ENCODE measurements at places on chromosomes 11 and 22.

GRCh38 chr22:29607426-29607825 lies 4.0 kb downstream of the NF2 start:
- no peak for DNase-seq

DNA sequence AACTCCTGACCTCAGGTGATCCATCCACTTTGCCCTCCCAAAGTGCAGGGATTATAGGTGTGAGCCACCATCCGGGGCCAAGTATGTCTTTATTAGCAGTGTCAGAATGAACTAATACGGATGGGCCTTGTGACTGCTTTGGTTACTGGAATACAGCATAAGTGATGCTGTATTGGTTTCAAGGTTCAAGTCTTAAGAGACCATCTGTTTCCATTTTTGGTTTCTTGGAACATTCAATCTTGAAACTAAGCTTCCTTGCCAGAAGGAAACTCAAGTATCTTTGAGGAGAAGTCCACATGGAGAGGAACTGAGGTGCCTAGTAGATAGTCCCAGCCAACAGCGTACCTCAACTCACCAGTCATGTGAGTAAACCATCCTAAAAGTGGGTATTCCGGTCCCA lies 58.8 kb downstream of the APOL3 start:
- DNase-seq: no peak

DNA sequence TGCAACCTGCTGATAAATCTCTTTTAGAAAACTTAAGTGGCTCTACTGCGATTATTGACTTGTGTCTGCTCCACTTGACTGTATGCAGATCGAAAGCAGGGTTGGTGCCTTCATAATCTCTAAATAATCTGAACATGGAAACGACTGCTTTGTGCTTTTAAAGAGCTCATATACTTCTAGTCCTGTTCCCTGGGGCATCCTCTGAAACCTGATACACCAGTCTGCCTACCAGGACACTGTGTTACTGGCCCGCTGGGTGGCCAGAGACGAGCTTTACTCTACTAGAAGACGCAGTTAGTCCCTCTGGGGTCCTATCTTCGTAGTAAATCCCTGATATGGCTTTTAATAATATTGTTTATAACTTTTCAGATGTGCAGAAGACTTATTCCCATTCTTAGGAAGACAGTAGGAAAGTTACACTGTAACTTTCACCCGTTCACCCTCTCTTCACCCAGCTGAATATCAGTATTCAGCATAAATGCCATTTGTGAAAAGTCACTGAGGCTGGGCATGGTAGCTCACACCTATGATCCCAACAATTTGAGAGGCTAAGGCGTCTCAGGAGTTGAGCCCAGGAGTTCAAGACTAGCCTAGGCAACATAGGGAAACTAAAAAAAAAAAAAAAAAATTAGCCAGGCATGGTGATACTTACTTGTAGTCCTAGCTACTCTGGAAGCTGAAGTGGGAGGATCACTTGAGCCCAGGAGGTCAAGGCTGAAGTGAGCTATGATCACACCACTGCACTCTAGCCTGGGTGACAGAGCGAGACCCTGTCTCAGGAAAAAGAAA lies 9.0 kb upstream of the HTR3B start:
- DNase-seq: no peak

GRCh38 chr11:20080032-20080685 lies 80.1 kb downstream of the DBX1 start:
- DNase-seq: no peak

- no peak for DNase-seq
Measured at GRCh38 chr11:31089117-31089516, 280.4 kb downstream of the DCDC1 start.

- no peak for DNase-seq
Measured at GRCh38 chr11:20261526-20261925, 101.3 kb upstream of the DBX1 start.

GRCh38 chr22:33850193-33850592 lies 70.1 kb downstream of the LARGE1 start:
- DNase-seq: no peak

- no peak for DNase-seq
Measured at GRCh38 chr11:98136357-98136756, 884.4 kb upstream of the CNTN5 start.

- no peak for DNase-seq
Measured at GRCh38 chr22:19942157-19943081, 801 bp upstream of the TXNRD2 start.

Data from Right ventricle myocardium inferior (tissue), 1 donor.